ENCODE measurements at places on chromosomes 4 and X. TPM values are rescaled to one million over a fixed set of nuclear protein-coding genes. Genes with fewer than 3 reads are reported as not detected.

The ZNF518B gene
- total RNA-seq: 39.1 TPM

The USP17L13 gene
- total RNA-seq: not detected

The HAUS3 gene
- total RNA-seq: 4.1 TPM

The SRPX2 gene
- 15.3 TPM for total RNA-seq

The CLGN gene
- 40.8 TPM for total RNA-seq

The SMPX gene
- total RNA-seq: 651 TPM

The ACE2 gene
- total RNA-seq: 26.1 TPM

The ADAM29 gene
- not detected for total RNA-seq

The SYP gene
- total RNA-seq: 3.5 TPM

The EVC2 gene
- 7.0 TPM for total RNA-seq

The SUPT20HL2 gene
- not detected for total RNA-seq

Data from right atrium auricular region (tissue), 2 donors.